8988T (cell line): ENCODE measurements at places on chromosomes 16 and 17.

DNA sequence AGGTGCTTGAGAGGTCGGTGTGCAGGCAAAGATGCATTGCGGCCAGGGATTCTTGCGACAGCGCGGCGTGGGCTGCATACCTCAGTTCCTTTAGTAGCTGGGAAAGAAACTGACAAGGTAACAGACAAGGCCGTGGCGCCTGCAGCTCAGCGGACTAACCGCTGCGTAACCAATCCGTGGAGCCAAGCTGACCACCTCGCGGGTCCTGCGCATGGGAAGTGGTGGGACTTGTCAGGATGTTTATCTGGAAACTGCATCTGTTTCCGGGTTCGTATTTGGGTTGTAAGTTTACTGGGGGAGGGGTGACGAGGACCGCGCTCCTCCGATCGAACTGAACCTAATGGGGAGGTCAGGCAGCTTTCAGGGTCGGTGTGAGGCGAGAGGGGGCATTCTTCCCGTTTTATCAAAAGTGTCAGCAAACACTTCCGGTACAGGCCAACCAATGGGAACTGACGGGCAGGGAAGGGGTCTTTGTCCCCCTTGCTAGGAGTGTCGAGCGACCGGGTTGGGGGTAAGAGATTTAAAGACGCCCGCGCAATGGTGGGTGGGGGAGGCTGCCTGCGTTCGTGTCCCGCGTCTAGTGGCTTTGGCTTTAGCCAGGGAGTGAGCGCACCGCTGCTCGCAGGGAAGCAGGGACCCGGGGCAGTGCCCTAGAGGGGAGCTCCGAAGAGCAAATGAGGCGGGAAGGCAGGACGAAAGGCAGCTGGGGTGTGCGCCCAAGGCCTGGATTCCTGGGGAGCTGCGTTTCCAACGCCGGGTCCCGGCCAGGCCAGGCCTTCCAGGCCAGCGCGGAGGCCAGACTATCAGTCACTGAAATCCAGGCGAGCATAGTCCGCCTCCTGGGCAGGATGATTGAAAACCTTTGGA, 7.0 kb downstream of the IRX6 start:
- DNase-seq: no peak

GRCh38 chr16:67384778-67385510, 8.4 kb downstream of the TPPP3 start:
- DNase-seq: no peak

- no peak for DNase-seq
Measured at GRCh38 chr16:63373744-63374143, 1337.5 kb upstream of the CDH8 start.

DNA sequence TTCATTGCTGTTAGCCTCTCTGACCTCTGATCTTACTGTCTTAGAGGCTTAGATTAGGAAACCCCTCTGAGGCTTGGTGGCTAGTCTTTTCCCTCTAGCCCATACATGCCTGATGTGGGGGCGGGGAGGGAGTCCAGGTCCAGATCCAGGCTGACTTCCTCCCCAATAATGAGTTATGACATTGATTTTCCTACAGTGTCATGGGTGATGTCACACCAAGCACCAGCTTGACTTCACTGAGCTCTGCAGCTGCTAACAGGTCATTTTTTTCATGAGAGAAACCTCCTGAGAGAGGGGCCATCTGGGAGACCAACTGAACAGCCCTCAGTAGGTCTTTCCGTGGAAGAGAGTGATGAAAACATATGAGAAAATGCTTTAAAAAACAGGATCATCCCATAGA, 180.2 kb upstream of the N4BP1 start:
- no peak for DNase-seq

GRCh38 chr17:30369995-30370394, 8.7 kb upstream of the CPD start:
- no peak for DNase-seq

DNA sequence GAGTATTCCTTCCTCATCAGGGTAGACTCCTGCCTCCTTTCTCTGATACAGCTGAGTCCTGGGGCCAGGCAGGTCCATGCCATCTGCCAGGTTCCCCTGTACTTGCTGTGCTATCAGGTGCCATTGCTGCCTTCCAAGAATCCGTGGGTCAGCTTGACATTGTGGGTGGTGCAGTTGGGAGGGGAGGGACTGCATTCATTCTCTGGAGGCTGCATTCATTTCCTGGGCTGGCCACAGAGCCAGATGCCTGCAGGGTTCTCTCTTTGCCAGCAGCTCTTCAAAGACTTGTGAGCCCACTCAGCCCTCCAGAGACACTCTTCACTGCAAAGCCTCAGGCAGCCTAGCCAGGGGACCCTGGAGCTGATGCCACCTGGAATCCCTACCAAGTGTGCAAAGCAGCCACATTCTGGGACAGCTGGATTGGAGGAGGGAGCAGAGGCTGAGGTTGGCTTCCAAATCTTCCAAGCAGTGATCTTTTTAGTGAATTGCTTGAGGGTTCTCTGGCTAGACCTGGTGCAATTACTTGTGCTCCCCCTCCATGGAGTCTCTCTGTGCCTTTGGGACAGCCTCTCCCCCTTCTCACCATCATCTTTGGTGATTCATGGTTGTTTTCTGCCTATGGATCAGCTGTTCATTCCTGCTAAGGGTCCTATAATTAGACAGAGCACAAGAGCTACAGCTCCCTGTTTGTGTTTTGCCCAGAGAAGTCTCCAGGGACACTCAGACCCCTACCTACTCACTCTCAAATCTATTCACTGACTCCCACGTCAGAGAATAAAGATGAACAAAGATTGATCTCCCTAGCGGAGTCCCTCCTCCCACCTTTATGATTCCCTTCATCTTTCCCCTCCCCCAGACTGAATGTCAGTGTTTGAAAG, 20.9 kb downstream of the ANKFN1 start:
- no peak for DNase-seq

GRCh38 chr17:35021520-35022380, 41.4 kb downstream of the LIG3 start:
- no peak for DNase-seq

DNA sequence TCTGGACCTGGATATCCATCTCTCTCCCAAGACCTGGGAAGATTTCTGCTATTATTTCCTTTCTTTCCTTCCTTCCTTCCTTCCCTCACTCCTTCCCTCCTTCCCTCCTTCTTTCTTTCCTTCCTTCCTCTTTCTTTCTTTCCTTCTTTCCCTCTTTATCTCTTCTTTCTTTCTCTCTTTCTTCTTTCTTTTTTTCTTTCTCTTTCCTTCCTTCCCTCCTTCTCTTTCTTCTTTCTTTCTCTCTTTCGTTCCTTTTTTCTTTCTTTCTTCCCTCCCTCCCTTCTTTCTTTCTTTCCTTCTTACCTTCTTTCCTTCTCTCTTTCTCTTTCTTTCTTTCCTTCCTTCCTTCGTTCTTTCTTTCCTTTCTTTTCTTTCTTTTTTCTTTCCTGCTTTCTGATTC, 37.8 kb upstream of the N4BP1 start:
- no peak for DNase-seq

- DNase-seq: no peak
Measured at GRCh38 chr16:89137666-89138512, 33.7 kb upstream of the CDH15 start.

DNA sequence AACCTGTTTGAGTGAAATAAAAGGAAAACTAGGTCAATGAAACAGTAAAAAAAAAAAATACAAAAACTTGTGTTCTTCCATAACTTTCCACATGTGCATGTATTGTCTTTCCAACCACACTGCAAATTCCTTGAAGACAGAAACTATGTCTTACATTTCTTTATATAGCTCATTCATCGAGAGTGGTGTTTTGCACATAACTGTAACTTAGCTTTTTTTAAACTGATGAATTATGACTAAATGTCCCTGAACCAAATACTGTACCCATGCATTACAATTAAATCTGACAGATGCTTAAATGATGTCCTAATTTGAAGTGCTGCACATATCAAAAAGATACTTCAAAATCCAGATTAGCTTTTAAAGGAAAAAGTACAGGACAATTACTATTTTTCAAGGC, 50.1 kb downstream of the BRIP1 start:
- no peak for DNase-seq

DNA sequence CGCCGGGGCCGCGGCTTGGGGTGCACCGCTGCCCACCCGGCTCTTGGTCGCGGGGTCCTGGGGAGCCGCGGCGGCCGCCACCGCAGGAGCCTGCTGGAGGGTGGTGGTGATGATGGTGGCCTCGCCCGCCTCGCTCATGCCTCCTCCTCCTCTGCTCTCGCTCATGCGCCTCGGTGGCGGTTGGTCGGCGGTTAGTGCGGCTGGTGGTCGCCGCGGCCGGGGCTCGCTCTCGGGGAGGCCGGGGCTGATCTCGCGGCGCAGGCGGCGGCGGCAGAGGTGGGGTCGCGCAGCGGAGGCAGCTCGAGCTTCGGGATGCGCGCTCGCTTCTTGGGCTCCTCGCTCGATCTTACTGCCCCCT, 41.6 kb downstream of the AHSP start:
- no peak for DNase-seq

GRCh38 chr17:77637818-77638575, 320.5 kb upstream of the TNRC6C start:
- DNase-seq: no peak

DNA sequence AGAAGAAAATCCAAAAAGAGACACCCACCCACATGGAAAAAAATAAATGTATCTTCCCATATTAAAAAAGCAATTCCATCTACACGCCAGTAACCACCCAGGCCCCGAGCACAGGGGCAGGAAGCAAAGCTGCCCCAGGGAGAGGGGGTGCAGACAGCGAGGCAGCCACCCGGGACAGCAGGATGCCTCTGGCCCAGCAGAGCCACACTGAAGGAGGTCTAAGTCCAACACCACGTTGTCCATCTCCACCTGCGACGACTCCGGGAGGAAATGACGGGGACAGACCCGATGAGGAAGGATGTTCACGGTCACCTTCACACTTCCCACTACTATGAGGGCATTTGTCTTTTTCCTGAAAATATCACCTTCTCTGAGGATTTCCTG, 14.4 kb upstream of the CYTH1 start:
- DNase-seq: no peak

GRCh38 chr17:71741836-71742235, 379.0 kb upstream of the SOX9 start:
- no peak for DNase-seq

- no peak for DNase-seq
Measured at GRCh38 chr17:77687921-77688320, 270.6 kb upstream of the TNRC6C start.

- DNase-seq: no peak
Measured at GRCh38 chr17:69516911-69517310, 102.4 kb downstream of the MAP2K6 start.

GRCh38 chr17:83194186-83194561, 114.8 kb downstream of the METRNL start:
- DNase-seq: peak; percentile 5

GRCh38 chr16:75446416-75446815, 13.1 kb upstream of the CFDP1 start:
- DNase-seq: no peak

DNA sequence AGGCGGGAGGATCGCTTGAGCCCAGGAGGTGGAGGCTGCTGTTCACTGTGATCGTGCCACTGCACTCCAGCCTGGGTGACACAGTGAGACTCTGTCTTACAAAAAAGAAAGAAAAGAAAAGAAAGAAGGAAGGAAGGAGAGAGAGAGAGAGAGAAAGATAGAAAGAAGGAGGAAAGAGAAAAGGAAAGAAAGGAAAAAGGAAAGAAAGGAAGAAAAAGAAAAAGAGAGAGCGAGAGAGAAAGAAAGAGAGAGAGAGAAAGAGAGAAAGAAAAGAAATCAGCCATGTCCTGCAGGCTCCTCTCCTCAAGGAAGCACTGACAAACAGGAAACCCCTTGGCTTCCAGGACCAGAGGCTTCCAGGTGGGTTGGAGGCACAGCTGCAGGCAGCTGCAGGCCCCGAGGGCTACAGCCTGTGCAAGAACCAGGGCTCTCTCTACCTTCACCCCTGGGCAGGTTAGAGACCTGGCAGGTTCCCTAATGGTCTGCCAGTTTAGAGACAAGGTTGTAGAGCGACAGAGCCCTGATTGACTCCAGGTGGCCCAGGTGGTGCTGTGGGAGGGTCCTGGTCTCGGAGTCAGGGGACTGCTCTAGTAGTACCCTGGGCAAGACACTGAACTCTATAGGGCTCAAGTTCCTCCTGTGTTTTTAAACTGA, 53.8 kb downstream of the PECAM1 start:
- no peak for DNase-seq

GRCh38 chr16:13332713-13333255, 431.4 kb downstream of the SHISA9 start:
- no peak for DNase-seq

DNA sequence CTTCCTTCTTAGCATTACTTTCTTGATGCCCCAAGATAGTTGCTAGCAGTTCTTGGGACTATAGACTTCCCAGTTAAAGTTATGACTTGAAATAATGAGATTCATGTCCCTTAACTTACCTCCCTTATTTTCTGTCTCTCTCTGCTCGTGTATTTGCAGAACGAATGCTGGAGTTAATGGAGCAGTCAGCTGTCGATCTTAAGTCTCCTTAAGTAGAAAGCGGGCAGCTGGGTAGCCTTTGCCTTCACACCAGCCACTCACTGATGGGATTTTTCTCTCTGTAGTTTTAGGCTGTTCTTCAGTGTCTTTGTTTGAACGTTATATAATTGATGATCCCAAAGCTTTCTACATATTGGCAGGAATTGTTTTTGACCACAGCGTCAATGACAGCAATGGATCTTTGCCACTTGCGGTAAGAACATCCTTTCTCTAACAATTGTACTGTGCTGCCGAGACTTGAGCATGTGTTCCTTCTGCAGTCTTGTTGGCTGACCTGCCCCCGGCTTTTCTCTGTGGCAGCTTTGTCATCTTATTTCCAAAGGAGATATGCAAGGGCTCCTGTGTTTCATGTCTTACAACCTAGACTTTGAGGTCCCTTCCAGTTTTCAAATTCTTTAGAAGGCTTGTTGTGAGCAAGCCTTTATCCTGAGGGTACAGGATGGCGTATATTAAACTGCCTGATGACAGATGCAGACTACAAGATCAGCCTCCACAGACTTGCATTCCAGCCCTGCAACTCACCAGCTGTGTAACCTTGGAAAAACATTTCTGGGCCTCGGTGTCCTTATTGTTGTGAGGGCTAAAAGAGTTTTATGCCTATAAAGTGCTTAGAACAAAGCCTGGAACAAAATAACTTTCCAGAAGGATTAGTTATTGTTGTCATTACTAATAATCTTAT, 25.1 kb upstream of the ABCA3 start:
- no peak for DNase-seq

DNA sequence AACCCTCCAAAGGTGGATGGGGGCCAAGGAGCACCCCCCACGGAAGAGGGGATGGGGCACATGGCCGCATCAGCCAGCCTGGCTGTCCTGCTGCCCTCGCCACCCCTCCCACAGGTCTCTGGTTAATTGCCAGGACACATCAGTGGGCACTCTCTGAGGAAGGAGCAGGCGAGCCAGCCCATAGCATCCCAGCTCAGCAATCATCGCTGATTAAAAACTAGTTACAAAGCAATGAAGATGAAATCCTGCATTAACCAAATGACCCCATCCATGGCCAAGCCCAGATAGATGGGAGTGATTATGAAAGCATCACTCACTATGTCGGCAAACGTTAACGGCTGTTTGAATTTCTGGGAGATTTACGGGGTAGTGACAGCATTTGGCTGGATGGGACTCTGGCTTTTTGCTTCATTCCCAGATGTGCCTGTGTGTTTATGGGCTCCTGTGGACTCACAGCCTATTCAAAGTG, 45.3 kb downstream of the CCDC182 start:
- no peak for DNase-seq

GRCh38 chr17:38561416-38562214, 44.1 kb downstream of the SRCIN1 start:
- no peak for DNase-seq

GRCh38 chr16:56626685-56627084, 1.1 kb downstream of the MT1E start:
- no peak for DNase-seq

- DNase-seq: no peak
Measured at GRCh38 chr17:42797067-42798007, 1.2 kb downstream of the COA3 start.

- no peak for DNase-seq
Measured at GRCh38 chr16:54974367-54974766, 43.7 kb downstream of the IRX5 start.
